Activated effector memory CD4-positive, alpha-beta T cell treated with Interleukin-2 at 50 U/mL for 16 hours (primary cell): ENCODE measurements at places on chromosomes 1 and 21.

- DNase-seq = no peak
Observed at GRCh38 chr1:2515763-2516080, 10.7 kb downstream of the PANK4 start.

DNA sequence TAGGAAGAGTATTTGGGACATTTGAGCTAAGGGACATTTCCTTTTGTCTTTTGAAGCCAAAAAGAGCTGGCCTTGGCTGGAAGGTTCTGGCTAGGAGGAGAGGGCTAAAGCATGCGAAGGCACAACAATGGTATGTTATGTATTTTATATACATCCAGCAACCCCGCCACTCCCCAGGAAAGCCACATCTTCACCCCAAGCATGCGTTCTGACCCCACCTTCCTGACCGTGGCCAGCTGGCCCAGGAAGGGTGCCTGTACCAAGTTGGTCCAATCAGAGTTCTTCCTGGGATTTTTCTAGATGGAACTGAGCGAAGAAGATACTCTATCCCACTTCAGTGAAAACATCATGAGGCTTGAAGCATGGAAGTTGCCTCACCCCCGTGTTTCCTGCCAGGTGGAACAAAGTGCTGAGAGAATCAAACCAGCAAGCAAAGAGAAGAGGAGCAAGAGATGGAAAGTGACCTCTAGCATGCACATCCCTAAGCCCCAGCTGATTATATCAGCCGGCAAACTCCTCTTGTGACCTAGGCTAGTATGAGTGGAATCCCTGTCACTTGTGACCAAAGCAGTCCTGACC lies 82.7 kb downstream of the BCAR3 start:
- DNase-seq = no peak

- DNase-seq = no peak
Observed at GRCh38 chr1:111513410-111514020, 10.1 kb upstream of the ADORA3 start.

GRCh38 chr1:43034778-43035177 lies 76.1 kb upstream of the SLC2A1 start:
- no peak for DNase-seq

GRCh38 chr1:41582351-41582750 lies 97.9 kb upstream of the EDN2 start:
- no peak for DNase-seq

DNA sequence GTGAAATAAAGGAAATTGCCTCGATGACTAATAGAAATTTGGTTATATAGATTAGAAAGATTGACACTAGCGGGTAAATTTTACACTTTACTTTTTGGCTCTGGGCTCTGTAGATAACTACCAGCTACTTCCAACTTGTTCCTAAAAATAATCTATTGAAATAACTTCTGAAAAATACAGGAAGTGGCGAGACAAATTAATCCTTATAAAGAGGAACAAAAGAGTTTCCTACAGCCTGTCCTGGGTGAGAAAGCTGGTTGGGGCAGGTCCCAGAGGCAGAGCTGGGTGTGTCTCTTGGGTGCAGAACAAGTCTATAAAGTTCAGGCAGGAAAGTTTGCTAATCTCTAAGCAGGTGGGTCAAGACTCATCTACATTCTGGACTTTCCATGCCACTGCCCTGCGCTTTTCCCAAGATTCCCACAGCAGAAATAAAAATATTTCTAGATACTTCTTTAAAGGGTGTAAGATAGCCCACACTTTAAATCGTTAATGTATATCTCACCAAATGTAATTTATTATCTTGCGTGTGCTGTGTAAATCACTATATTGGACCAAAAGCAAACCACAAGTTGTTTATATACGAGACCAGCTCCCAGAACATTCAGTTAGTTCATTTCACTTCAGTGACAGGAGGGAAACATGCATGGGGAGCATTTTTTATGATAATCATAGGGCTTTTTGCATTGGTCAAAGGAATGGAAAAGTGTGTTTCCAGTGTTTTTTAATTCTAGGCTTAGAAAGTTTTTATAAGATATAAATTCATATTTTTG lies 70.1 kb upstream of the NRIP1 start:
- no peak for DNase-seq

DNA sequence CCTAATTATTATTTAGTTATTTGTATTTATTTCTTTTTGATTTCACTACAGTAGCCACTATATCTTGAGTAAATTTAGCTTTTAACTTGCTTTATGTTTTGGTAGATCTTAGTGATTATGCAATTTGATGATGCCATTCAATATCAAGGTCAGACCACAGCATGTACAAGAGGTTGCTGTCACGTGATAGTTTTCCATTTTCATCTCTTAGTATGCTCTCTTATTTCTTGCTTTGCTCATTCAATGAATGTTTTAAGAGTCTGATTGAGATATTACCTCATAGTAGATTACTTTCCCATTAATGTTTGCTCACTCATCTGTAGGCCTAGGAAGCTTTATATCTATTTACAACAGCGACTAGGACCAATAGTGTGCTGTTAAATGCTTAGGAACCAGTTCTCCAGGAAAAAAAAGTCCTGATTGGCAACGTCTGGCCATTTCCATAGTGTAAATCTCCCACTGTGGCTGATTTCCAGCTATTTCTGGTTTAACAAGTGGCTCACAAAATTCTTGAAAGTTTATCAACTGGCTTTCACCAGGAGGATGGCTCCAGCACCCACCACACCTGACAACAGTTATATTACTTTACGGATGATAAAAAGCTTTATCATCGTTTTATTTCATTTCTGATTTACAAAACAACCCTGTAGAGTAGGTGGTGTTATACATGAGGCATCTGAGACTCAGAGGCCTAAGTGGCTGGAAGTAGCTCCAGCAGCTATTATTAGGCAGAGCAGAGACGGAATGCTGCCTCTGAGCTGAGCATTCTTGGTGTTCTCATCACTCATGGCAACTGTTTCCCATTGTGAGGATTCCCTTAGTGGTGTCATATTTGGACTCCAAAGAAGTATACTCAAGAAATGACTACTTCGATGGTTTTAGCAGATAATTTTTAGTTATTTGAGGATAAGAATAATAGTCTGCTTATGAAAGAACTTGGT lies 235.2 kb downstream of the DISC1 start:
- no peak for DNase-seq

- no peak for DNase-seq
Observed at GRCh38 chr21:45421071-45421845, 16.3 kb downstream of the COL18A1 start.

GRCh38 chr1:107124694-107125093 lies 16.1 kb upstream of the NTNG1 start:
- no peak for DNase-seq

GRCh38 chr1:38872401-38873026 lies 634 bp downstream of the MYCBP start:
- peak; percentile 16 for DNase-seq

GRCh38 chr1:66296951-66297350 lies 237.0 kb upstream of the SGIP1 start:
- DNase-seq = no peak

- no peak for DNase-seq
Observed at GRCh38 chr1:200058341-200058740, 30.8 kb downstream of the NR5A2 start.

GRCh38 chr1:94907136-94907535 lies 19.8 kb downstream of the CNN3 start:
- no peak for DNase-seq

GRCh38 chr1:170660281-170660713 lies 3.6 kb upstream of the PRRX1 start:
- DNase-seq = no peak

DNA sequence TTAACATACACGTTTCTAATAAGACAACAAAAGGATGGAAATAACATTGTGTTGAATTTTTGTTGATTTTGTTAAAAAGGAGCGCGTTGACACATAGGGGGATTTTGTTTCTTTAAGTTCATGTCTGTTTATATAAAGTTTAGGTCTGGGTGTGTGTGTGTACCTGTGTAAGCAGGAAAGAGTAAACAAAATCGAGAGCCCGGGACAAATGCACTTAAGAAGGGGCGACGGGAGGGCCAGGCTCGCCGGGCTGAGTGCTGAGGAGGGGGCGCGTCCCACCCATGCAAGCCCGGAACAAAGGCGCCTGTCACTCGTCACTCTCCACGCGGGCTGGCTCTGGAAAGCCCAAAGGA lies 28.8 kb upstream of the TRIM17 start:
- DNase-seq = no peak

DNA sequence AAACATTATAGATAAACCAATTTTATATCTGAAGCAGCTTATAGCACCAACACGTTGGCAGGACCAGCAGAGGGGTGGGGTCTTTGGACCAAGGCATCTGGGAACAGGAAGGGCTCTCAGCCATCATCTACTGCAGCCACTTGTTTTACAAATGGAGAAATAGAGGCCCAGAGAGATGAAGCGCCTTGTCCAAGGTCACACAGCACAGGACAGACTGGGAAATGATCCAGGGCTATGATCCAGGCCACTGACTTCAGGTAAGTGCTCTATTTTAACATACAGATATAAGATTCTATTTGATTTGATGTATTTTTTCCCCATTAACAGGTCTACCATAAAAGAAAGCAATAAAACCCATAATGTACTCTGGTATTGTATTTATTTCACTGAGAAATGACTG lies 16.9 kb downstream of the GADD45A start:
- no peak for DNase-seq

DNA sequence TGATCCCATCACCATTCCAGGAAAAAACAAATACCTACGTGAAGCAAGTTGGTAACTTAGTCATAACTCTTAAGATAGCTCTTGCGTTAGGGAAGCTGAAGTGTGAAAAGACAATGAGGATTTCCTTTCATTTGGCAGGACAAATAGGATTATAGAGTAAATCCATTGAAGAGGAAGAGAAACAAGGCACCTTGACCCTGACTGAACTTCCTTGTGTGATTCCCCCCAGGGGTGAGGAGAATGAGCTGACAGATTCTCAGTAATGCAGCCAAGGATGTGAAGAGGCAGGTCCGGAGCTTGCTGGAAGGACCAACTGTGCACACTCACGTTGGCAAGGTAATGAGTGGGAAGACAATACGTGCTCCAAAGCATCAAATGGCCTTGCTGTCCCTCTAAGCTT lies 55.0 kb upstream of the HMCN1 start:
- no peak for DNase-seq

- peak; percentile 63 for DNase-seq
Observed at GRCh38 chr1:8873506-8874229, 4.8 kb downstream of the ENO1 start.

DNA sequence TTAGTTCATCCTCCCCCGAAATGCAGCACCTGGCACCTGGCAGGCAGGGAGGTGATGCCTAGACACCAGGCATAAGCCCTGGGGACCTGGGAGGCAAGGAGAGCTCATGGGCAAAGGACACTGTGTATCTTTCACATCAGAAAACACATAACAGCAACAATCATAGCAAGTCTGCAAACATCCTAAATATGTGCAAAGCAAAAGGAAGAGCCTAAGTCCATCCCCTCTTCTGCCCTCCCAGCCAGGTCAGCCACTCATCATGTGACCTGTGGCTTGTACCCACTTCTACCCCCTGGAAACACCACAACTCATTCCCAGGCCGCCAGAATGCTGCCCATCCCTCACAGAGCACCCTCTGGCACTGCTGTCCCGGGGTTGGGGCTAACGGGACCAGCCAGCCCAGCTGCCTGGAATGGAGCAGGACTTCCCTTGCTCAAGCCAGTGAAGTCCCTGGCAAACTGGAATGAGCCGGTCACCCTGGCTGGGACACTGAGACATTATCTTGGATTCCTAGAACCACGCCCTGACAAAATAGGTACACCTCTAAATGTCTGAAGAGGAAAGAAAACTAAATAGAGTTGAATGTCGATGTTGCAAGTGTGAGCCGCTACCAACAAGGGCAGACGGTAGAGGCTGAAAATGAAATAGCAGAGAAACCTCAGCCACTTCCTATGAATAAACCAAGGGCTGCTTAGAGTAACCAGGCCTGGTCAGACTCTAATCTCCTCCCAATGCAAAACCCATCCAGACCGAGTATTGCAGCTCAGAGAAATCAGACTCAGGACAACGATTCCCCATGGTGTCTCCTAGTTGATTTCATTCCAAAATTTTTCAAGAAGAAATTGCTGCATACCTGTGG lies 29.4 kb downstream of the TMPRSS2 start:
- no peak for DNase-seq

- no peak for DNase-seq
Observed at GRCh38 chr1:26084091-26084561, 16.7 kb upstream of the TRIM63 start.

DNA sequence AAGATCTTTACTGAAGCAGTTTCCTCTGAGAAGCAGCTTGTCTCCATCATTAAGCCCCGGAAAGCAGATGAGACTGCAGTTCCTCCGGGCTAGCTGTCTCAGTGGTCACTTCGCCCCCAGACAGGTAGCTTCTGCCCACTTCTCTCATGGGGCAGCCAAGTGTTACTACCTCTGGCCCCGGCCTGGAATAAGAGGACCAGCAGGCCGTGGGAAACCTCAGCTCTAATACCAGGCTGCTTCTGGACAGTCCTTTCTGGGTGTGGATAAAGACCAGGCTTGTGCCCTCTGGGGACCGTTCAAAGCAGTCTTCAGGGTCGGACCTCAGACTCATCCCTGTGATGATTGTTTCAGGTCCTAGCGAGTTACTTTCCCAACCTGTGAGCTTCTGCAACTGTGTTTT lies 54.8 kb downstream of the RUNX3 start:
- DNase-seq = no peak

- DNase-seq = no peak
Observed at GRCh38 chr21:25862112-25862511, 127.3 kb downstream of the GABPA start.

- no peak for DNase-seq
Observed at GRCh38 chr1:226002667-226003501, 3.7 kb upstream of the SDE2 start.

DNA sequence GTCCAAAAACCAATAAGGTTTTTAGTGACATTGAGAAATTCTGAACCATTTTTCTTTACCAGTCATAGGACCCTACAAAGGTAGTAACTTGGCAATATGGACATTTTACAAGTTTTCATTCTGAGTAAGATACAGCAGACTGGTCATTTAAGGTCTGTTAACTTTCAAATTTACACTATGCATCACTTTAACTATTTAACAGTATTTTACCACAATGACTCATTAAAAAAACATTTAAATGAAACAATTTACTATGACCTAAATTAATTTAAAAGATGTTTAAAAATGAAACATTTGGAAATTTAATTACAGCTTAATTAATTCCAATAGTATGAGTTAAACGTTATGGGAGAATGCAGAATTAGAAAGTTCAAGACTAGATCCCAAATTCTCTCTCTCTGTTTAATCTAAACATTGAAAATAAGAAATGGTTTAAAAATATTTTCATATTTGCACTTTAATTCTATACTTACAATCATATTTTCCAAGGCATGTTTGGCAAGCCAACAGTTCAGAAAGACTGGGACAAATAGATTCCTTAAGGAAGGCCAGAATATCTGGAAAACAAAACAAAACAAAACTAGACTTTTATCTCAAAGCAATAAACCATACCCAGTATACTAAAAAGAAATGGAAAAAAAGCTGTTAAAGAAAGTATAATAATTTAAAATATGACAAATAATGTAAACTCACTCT lies 140.9 kb downstream of the KCNT2 start:
- DNase-seq = no peak

GRCh38 chr21:41783476-41784180 lies 16.8 kb upstream of the RIPK4 start:
- no peak for DNase-seq
